Fibroblast of skin of scalp (primary cell): ENCODE measurements at places on chromosomes 16 and 17.

DNA sequence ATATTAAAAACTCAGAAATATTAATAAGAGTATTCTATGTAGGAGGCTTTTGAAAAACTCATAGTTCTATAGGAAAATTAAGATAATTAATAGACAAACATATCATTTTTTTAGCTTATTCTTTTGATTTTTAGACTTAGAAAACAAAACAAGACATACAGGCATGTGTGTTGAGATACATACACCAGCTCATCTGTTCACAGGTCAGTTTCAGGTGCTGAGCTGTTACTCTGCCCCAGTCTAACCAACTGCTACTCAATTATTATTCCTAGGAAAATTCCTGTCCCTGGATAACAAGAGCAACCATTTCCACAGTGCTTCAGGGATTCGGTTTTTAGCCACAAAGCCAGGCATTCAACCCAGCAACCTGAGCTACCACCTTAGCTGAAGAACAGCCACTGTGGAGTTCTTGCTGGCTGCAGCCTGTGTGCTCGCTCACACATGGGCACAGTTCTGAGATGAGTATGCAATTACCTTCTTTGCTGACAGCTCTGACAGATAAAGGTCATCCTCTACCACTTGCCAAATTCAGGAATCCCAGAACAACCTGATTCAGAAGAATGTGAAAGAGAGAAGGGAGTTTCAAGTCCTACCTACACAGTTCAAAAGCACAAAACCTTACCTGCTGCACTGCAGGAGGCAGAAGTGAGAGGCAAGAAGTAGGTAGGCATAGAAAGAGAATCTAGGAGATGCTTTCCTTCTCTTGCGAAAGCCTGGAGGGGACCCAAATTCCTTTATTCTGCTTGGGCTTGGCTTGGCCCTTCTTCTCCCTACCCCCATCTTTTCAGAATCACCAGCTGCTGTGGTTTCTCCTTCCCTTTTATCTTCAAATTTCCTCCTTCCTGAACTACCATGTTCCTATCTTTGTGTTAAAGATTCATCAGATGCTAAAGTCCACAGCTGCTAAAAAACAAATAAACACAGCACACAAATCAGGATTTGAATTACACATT is 62.7 kb downstream of the TEX2 start:
- DNase-seq = peak; percentile 36

GRCh38 chr16:48277158-48277557 is 29.8 kb upstream of the ABCC11 start:
- no peak for DNase-seq

- peak; percentile 84 for DNase-seq
These were observed at the start of the genes ACACA and TADA2A for GRCh38 chr17:37406635-37407461. TSS of gene ACACA (minus strand) at chr17:37406836. CDS start at chr17:37406299, 537 bp downstream. TSS of gene TADA2A (plus strand) at chr17:37406886. CDS start at chr17:37411366, 4,480 bp downstream.

DNA sequence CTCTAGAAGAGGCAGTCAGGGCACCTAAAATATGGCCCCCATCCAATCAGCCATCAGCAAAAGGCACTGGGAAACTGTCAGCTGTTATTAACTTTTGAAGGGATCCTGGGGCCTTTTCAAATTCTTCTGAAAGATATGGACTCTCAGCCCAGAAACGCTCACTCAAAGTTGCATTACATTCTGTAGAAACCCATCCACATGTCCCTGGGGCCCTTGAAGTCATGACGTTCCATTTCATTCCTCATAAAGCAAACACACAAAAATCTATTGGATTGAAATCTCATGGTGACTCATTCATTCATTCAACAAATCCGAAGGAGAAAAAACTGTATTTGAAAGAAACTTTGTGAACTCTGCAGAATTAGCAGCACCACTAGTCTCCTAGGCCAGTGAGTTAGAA is 215.3 kb downstream of the C16orf95 start:
- peak; percentile 96 for DNase-seq

DNA sequence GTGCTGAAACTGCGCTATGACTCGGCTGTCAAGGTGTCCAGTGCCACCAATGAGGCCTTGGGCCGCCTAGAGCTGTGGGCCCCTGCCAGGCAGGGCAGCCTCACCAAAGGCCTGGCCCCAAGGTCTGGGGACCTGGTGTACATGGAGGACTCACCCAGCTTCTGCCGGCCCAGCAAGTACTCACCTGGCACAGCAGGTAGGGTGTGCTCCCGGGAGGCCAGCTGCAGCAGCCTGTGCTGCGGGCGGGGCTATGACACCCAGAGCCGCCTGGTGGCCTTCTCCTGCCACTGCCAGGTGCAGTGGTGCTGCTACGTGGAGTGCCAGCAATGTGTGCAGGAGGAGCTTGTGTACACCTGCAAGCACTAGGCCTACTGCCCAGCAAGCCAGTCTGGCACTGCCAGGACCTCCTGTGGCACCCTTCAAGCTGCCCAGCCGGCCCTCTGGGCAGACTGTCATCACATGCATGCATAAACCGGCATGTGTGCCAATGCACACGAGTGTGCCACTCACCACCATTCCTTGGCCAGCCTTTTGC is 25.0 kb downstream of the WNT9B start:
- DNase-seq = no peak

DNA sequence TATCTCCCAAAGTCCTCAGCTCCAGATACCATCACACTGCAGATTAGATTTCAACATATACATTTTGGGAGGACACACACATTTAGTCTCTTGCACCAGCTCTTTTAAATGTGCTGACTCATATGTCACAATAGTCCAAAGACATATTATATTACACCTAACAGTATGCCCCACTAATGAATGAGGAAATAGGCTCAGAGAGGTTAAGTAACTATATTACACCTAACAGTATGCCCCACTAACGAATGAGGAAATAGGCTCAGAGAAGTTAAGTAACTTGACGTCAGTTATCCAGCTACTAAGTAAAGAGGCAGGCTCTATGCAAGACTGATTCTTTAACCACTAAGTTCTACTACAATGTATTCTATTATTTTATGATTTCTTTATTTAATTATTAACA is 9.7 kb downstream of the IRX6 start:
- no peak for DNase-seq

GRCh38 chr17:38416840-38417209 is 11.4 kb upstream of the ARHGAP23 start:
- DNase-seq = no peak

GRCh38 chr16:24150282-24150681 is 105.9 kb upstream of the CACNG3 start:
- DNase-seq = no peak

DNA sequence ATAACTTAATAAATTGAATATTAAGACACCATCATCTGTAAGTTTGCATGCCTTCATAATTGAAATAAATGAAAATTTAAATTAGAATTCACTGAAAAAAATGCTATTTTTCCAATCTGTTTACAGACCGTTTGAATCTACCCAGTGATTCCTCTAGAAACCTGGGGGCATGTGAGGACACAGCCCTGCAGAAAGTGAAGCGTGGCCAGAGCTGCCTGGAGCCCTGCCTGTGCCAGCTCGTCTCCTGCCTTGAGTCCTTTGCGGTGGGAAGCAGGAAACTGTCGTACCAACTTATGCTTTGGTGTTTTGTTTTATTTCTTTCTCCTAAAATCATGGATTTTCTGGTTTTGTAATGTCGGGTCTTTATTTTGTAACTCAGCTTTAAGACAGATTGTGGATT is 67.8 kb upstream of the FA2H start:
- DNase-seq = no peak

- DNase-seq = no peak
These were observed 226.0 kb upstream of the GSE1 start for GRCh38 chr16:85387171-85387507.

DNA sequence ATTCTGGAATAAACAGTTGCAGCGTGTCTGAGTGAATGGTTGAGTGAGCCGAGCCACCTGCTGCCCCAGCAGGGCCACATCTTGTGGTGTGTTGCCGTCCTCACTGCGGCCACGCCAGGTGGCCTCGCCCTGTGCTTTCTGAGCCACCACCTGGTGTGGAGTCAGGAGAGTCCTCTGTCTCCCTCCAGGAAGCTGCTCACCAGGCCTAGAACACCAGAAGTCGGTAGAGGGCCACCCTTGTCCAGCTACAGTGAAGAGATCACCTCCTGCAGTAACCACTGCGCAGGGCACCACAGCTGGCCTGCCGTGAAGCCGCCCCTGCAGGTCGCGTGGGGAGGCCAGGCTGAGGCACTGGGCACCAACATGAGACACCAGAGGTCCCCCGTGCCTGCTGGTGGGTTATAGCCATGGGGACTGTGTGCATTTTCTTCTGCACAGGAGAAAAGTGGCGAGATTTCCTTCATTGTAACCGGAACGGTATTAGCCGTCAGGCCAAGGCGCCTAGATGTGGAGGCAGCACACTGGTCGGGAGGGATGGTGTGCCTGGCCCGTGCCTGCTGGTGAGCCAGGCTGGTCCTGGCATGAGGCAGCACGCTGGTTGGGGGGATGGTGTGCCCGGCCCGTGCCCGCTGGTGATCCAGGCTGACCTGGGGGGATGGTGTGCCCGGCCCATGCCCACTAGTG is 28.9 kb upstream of the FOXK2 start:
- no peak for DNase-seq

DNA sequence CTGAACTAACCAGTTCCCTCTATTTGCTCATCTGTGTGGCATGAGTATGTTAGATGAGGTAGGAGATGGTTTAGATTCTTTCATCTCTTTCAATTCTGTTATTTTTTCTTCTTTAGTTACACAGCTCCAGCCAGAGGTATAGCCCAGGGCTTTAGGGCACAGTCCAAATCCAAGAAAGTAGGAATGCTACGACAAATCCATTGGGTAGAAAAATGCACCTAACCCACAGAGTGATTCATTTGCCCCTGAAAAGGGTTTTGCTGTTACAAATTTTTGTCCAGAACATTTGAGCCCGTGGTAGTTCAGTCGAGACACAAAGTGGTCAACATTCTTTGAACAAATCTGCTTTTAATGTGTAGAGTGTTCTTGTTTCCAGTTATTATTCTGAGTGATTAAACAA is 250.7 kb downstream of the HS3ST3A1 start:
- peak; percentile 57 for DNase-seq

GRCh38 chr17:64133546-64134215 is 3.7 kb upstream of the ERN1 start:
- DNase-seq = peak; percentile 71

GRCh38 chr16:84643674-84644073 is 4.6 kb upstream of the KLHL36 start:
- no peak for DNase-seq

GRCh38 chr16:83887564-83887963 is 11.4 kb upstream of the MLYCD start:
- no peak for DNase-seq

DNA sequence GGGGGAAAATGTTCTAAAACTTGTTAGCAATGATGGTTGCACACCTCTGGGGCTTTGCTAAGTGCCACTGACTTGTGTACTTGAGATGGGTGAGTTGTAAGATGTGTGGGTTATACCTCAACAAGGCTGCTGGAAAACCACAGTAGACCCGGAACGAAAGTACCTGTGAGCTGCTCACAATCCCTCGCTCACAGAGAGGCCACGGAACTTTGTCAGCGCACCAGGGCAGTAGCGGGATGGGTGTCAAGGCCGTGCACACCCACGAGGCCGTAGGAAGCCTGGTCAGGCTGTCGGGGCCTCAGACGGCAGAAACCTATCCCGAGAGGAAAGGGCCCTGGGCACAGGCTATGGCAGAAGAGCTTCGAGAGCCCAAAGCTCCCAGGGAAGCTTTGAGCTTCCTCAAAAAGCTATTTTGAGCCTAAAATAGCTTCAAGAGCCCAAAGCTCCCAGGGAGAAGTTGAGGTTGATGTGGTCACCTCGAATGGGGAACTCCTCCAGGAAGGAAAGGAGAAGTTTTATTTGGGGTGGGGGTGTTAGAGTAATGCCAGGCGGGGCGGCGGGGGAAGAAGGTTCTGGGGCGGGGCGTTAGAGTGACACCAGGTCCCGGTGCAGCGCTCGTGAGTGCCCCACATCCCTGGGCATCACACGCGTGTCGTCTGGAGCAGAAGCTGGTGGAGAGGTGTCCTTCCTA is 19.0 kb downstream of the CBFA2T3 start:
- DNase-seq = no peak

DNA sequence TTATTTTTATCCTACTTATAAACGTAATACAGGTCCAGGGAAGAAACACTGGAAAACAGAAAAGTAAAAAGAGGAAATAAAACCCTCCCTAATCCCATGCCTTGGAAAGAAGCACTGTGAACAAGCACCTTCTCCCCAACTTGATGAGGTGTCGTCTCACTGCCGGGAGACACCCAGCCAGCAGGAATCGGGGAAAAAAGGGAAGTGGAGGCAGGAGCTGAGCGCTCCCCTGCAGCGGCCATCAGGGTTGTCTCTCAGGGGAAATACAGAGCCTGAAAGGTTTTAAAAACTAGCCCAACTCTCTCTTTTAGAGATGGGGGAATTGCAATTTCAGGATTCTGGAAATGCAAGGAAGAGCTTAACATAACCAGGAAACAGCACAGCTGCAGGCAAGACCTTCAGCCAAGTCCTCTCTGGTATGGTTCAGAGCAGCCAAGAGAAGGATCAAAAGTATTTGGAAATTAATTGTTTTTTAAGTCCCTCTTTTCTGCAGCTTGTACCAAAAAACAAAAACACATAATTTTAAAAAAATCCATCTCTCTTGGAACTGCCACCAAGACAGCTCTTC is 96.3 kb upstream of the RCVRN start:
- DNase-seq = no peak

DNA sequence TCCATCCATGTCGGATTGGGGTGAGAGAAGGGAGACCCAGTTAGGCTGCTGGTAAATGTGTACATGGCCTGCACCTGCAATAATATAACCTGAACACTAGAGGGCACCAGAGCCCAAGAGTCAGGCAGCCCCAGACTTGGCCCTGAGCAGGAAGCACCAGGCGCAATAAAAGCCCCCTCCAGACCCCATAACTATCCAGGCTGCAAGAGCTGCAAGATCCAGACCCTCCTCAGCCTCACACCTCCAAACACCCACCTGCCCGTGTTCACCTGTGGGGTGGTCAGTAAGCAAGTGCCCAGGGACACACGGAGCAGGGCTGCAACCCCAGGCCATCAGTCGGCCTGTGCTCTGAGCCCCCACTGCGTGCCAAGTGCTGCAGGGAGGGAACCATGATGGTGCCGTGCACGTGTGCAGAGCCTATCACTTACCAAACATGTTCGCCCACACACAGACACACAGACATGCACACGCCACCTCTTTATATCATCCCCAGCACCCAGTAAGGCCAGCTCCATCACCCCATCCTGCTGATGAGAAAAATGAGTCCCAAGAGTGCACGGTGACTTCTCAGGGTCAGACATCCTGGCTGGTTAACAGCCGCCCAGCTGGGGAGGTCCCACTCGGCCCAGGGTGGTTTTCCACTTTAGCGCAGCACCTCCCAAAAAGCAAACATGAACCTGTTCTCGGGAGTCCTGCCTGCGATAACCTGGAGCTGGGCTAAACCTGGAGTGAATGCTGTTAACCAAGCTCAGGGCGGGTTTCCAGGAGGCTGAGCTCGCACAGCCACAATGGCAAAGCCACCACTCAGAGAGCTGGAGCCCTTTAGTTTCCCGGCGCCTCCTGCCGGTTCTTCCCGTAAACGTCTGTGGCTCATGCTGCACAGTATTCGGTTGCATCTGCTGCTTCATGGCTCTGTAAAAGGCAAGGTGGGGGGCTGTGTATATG is 439.8 kb downstream of the SOX9 start:
- DNase-seq = peak; percentile 43

- no peak for DNase-seq
These were observed 32.0 kb downstream of the GTF3C1 start for GRCh38 chr16:27517664-27518063.

DNA sequence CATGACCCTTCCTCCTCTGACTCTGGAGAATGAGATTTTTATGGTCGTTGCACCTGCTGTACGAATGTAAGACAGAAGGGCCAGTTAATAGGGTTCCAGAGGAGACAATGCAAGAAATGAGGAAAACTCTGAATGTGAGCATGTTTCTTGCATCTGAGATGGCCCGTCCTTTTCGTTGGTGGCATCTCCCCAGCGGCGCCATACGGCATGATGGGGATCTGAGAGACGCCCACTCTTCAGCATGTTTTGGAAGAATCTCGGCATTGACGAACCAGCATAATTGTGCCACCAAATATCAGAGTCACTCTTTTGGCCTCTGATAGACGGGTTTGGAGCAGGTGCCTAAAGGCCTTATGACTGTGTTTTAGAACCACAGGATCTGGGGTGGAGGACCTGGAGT is 126.5 kb upstream of the RCVRN start:
- no peak for DNase-seq
